Sciatic nerve (tissue), 2 donors: ENCODE measurements at places on chromosomes 4 and X. TPM values are rescaled to one million over a fixed set of nuclear protein-coding genes. Genes with fewer than 3 reads are reported as not detected.

ADGRG4 gene
- 0.18 TPM for total RNA-seq

RIBC1 gene
- total RNA-seq: 2.1 TPM

PDCL2 gene
- total RNA-seq: not detected

RGN gene
- total RNA-seq: 6.0 TPM

DNA sequence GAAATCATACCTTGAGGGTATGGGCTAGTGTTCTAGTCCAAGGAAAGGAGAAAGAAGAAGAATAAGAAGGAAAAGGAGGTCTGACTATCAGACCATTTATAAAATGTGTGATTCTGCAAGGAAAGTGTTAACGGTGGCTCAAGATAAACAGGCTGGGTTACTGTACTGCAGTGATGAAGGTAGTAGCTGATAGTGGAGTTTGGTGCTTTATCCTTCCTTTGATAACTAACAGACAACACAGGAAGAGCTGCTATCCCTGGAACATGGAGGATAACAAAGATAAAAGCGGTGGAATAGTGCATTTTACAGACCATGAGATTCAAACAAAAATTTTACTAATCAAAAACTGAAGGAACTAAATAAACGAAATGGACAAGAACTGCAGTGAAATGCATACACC, 2.6 kb downstream of the UNC5C start:
- no peak for DNase-seq

- DNase-seq: no peak
Measured at GRCh38 chrX:41960142-41960541, 36.8 kb upstream of the CASK start.

DNA sequence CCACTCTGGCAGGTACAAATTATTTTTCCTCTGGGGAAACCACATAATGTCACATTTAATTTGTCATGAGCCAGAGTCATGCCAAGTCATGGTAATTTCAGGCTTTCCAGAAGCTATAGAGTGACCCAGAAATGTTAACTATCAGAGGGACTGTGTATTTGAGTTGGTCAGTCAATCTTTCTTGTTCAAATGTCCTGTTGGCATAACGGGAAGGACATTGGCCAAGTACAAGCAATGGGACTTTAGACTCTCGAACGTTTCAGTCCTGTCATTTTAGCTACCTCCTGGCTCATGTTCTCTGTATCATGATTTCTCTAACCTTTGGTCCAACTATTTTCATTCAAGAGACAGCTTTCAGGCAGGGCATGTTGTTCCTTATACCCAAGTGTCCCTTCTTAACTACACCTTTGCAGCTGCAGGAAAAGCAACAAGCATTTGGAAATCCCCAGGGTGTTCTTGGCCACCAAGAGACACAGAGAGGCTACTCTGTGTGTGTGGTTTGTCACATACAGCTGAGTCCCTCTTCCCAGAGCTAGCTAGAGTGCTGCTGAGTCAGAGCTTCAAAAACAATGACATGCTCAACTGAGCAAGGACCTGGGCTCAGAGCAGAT, 142.6 kb downstream of the EGF start:
- DNase-seq: no peak

- DNase-seq: no peak
Measured at GRCh38 chr4:110075891-110076290, 122.5 kb downstream of the ELOVL6 start.

GRCh38 chr4:119206178-119206577, 6.3 kb upstream of the USP53 start:
- DNase-seq: no peak

DNA sequence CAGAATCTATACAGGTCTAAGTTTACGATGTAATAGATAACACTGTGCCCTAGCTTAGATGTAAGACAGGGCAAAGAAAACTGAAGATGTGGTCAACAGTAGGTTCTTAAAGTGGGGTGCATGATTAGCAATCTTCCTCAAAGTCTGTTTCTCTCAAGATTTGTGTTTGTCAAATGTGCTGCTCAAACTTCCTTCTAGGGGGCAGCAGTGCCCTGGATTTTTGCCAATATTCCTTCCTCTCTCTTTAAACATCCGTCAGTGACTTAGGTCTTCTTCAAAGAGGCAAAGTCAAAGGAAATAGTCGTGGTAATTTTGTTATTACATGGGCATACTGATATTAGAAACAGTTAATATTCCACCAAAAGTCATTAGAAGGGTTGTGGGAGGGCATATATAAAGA, 4.2 kb upstream of the PDHA2 start:
- DNase-seq: no peak

GRCh38 chrX:49291615-49292337, 11.7 kb upstream of the GAGE10 start:
- peak; percentile 70 for DNase-seq

DNA sequence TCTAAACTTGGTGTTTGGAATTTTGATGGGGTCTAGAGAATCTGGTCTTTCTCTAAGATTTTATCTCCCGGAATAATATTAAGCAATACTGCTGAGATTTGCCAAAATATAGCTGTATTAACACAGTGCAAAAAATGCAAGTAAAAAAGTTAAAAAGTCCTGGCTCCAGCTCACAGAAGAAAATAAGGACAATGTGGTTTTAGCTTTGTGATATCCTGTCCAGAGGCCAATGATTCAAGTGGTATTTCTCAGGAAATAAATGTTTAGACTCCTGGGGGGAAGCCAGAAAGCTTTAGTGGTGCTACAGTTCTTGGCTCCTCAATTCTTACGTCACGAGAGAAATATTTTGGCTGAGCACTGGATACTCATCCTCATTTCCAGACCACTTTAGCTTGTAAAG, 40.9 kb upstream of the IL13RA2 start:
- DNase-seq: no peak

- no peak for DNase-seq
Measured at GRCh38 chr4:184409502-184409901, 64.8 kb downstream of the IRF2 start.

- no peak for DNase-seq
Measured at GRCh38 chr4:95232358-95233156, 316.2 kb downstream of the UNC5C start.

- DNase-seq: no peak
Measured at GRCh38 chrX:19906293-19906692, 18.9 kb upstream of the SH3KBP1 start.

DNA sequence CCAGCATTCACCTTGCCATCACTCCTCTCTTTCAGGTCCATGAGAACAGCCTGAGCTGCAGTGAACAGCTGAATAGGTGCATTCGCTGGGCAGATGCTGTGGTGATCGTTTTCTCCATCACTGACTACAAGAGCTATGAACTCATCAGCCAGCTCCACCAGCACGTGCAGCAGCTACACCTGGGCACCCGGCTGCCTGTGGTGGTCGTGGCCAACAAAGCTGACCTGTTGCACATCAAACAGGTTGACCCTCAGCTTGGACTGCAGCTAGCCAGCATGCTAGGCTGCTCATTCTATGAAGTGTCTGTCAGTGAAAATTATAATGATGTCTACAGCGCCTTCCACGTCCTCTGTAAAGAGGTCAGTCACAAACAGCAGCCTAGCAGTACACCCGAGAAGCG, 3.2 kb downstream of the RASL11B start:
- no peak for DNase-seq

DNA sequence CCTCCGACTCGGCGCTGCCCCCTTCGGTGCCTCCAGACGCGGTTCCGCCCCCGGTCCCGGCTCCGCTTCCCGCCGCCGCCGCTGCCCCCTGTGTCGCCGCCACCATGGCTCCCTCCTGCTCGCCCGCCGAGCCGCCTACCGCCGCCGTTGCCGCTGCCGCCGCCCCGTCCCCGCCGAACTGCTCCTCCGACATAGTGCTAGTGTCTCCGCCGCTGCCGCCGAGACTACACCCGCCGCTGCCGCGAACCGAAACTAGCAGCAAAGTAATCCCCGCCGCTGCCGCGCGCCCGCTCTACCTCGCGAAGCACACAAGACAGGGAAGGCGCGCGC, 340 bp downstream of the HNRNPD start:
- DNase-seq: no peak

- DNase-seq: no peak
Measured at GRCh38 chrX:24248042-24248441, 65.8 kb downstream of the SUPT20HL2 start.

DNA sequence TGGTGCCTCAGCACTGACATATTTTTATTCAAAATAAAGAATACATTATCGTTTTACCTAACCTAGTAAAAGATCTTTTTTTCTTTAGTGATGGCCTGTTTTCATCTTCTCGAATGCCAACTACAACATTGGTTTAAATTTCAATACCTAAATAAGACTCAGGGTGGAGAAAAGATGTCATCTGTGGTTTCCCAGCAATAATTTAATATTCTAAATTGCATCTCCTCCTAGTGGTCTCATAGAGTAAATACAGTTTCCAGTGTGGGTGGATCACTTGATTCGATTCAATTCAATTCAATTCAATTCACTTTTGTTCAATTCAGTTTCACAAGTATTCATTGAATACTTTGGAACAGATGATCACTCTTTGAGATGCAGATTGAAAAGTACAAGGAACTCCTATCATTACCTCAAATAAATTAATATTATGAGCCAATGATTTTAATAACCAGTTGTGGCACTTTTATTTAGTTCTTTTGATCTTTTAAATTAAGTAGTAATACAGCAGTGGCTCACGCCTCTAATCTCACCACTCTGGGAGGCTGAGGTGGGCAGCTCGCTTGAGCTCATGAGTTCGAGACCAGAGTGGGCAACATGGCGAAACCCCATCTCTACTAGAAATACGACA, 427.2 kb downstream of the FAT4 start:
- no peak for DNase-seq

DNA sequence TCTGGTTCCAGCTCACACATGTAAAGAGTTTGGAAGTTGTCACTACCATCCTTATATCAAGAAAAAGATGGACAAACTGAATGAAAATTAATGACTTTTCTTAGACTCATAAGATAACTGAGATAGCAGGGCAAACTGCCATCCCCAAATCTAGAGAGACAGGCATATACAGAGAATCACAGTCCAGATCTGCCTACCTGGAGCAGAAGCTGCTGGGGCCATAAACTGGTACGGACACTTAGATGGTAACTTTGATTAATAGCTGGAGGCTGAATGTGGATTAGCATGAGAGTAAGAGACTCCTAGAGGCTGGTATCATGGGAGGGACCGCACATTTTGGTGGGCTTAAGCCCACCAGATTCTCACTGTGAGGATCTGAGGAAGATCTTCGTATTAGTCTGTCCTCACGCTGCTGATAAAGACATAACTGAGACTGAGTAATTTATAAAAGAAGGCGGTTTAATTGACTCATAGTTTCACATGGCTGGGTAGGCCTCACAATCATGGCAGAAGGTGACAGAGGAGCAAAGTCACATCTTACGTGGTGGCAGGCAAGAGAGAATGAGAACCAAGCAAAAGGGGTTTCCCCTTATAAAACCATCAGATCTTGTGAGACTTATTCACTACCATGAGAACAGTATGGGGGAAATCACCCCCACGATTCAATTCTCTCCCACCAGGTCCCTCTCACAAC, 10.8 kb upstream of the POLA1 start:
- DNase-seq: no peak
